NCI-H526 (cell line): ENCODE measurements at places on chromosomes 2 and 18.

GRCh38 chr18:63161032-63161760, 158.4 kb downstream of the BCL2 start:
- no peak for DNase-seq

GRCh38 chr18:25074925-25075324, 277.0 kb downstream of the ZNF521 start:
- peak; percentile 75 for DNase-seq

GRCh38 chr2:113891265-113891959, 1.5 kb downstream of the ACTR3 start:
- DNase-seq, result no peak

DNA sequence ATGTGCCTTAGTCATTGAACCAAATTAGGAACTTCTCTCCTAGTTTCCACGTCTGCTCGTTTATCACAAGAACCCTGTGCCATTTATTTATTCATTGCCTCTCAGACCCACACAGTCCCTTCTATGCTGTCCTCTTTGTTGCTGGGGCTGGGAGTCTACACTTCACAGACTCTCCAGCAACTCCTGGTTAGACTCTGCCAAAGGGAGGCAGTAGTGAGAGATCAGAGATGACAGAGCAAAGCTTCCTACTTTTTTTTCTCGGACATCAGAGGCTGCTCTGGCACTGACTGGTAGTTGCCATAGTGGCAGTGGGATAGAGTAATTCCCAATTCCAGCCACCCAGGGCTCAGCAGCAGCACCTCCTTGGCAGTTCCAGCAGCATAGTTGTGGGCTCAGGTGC, 277.5 kb downstream of the BCL11A start:
- no peak for DNase-seq

DNA sequence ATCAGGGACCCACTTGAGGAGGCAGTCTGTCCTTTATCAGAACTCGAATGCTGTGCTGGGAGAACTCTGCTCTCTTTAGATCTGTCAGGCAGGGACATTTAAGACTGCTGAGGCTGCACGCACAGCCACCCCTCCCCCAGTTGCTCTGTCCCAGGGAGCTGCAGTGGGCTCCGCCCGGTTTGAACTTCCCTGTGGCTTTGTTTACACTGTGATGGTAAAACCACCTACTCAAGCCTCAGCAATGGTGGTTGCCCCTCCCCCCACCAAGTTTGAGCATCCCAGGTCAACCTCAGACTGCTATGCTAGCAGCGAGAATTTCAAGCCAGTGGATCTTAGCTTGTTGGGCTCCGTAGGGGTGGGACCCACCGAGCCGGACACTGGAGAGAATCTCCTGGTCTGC, 11.8 kb upstream of the LHCGR start:
- DNase-seq, result peak; percentile 66

- DNase-seq, result peak; percentile 75
Measured at GRCh38 chr18:22930089-22930713, 2.9 kb upstream of the RBBP8 start.

DNA sequence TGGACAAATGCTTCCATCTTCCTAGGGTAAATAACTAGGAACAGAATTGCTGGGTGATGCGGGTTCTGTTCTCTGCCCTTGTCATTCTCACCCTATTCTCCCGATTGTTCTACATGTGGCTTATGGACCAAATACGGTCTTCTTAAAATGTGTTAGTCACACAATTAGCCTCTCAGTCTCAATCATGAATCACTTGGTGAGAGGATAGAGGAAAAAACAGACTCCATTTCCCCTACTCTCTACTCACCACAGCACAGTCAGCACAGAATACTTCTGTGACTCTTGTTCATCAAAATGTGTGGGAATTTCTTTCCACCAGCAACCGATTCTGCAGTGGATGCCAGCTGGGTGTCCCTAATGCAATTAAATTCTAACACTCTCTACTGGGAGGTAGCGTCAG, 125.2 kb downstream of the SH3BP4 start:
- DNase-seq, result no peak

DNA sequence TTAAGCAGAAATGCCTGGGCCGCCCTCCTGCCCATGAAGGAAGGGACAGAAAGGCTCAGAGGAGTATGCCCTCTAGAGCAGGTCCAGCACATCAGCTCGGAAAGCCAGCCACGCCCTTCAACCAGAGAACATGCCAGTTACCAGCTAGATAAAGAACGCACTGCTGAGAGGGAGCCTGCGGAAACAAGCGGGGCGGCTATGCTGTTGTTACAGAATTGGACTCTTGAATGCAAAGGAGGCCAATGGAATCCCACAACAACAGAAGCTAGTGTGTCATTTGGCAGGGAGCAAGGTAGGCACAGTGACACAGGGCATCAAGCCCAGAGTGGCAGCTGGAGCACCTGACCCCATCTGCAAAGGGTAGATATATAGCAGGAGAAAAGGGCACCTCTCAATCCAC, 242.9 kb upstream of the ID2 start:
- no peak for DNase-seq

- DNase-seq, result no peak
Measured at GRCh38 chr2:171297956-171298355, 135.8 kb downstream of the METTL8 start.

DNA sequence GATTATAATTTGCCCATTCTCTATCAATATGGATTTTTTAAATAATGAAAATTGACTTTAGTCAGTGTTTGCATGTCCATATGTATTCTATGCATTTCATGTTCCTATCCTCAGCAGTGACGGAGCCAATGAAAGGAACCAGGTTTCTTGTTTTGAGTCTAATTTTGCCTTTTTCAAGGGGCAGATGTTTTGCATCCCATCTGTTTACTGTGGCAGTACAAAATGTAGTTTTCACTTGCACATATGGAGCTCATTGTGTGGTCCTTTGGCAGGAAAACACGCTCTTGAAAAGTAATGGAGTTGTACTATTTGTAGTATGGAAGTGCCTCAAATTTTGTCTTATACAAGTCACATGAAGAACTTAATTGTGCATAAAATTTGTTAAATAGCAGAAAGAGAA, 127.8 kb downstream of the AGPS start:
- DNase-seq, result no peak

- no peak for DNase-seq
Measured at GRCh38 chr2:177002983-177003382, 209.6 kb upstream of the HNRNPA3 start.
